IPS DF 6.9 (cell line): ENCODE measurements at places on chromosomes 5 and 9.

DNA sequence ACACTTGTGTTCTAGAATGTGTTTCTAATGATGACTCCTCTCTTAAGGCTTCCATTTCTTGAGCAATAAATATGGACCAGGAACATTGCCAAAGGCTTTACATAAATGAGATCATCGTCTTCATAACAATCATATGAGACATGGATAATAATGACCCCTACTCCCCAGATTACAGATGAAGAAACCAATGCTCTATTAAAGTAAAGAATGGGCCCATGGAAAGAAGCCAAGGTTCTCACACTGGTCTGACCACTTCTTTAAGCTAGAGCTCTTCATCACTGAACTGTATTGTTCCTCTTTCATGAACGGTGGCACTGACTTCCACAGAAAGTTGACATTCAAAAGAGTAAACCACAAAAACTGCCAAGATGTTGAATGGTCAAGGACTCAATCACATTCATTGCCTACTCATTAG is 65.3 kb downstream of the MARCHF3 start:
- no peak for DNase-seq

DNA sequence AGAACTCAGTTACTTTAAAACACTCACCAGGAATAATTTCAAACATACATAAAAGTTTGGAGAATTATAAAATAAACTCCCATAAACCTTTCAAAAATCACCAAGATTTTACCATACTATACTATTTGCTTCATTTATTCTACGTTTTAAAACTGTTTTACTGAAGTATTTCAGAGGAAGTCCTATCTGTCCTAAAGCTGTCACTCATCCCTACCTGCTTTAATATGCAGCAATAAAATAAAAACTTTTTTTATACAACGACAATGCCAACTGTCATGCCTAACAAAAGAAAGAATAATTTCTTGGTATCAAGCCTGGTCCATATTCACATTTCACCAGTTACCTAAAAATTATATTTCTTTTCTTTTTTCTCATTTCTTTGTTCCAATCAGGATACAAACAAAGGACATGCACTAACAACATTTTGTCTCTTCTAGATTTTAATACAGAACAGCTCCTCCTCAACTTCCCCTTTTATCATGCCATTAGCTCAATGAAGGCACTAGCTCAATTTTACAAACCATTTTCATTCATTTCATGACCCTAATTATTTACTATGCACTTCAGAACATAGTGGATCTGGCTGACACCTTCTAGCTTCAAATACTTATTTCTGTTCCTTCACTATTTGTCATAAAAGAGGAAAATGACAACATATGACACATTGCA is 135.2 kb downstream of the GNAQ start:
- no peak for DNase-seq

- no peak for DNase-seq
Observed at GRCh38 chr5:55104036-55104772, 1.8 kb downstream of the GZMA start.

- no peak for DNase-seq
Observed at GRCh38 chr5:128083811-128084227, 253 bp downstream of the SLC12A2 start.

GRCh38 chr5:154610321-154611154 is 132.5 kb upstream of the HAND1 start:
- peak; percentile 87 for DNase-seq

- DNase-seq = no peak
Observed at GRCh38 chr9:89756891-89757537, 152.2 kb downstream of the GADD45G start.
